CD4-positive, alpha-beta T cell treated with Interleukin-4 for 4 hours (primary cell): ENCODE measurements at places on chromosomes 13 and 19.

- DNase-seq = no peak
Measured at GRCh38 chr19:40223135-40223822, 3.2 kb downstream of the CCNP start.

GRCh38 chr13:113077566-113077952 is 28.0 kb upstream of the F7 start:
- DNase-seq = no peak

DNA sequence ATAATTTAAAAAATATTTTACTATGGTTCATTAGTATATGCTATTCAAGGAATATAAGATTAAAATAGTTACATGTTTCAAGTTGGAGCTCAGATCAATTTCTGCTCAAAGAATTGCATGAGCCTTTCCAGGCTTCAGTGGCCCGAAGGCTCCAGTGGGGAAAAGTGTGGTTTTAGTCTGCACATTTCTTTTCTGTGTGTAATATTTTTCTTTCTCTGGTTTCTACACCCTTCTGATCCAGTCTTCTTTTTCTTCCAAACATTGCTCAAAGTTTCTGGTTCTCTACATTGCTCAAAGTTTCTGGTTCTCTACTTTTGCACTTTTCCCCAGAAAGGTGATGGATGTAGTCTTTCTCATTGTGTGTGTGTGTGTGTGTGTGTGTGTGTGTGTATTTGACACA is 64.7 kb upstream of the OXGR1 start:
- no peak for DNase-seq

DNA sequence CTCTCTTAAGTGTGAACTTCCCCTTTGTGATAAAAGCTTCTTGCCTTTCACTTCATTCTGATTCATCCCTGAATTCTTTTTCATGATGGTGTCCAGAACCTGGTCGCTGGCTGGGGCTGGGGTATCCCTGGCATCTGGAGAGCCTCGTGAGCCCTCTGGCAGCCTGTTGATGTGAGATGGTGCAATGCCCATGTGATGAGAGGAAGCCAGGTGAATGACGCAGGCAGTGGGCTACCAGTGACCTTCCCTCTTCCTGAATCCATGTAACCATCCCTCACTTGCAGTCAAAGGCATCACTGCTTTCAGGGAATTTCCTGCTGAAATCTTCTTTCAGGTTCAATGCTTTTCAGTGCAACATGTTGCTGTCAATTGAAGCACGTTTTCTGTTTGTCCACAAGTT is 158.6 kb upstream of the SLC10A2 start:
- no peak for DNase-seq

- no peak for DNase-seq
Measured at GRCh38 chr19:3281026-3281425, 56.6 kb downstream of the CELF5 start.

DNA sequence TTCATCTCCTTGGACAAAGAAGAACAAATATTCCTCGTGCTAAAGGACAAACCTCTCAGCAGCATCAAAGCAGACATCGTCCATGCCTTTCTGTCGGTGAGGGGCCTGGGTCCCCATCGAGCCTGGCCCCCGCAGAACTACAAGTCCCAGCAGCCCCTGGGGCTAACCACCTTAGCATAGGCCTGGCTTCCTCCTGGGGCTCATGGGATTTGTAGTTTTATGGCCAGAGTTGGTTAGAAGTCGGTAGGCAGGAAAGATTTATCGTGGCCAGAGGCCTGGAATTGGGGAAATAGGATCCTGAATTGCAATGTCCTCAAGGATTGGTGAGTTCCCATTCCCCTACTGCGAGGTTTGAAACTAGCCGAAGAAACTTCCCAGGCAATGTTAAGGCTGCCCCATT is 19.6 kb downstream of the TMEM150B start:
- DNase-seq = peak; percentile 46

DNA sequence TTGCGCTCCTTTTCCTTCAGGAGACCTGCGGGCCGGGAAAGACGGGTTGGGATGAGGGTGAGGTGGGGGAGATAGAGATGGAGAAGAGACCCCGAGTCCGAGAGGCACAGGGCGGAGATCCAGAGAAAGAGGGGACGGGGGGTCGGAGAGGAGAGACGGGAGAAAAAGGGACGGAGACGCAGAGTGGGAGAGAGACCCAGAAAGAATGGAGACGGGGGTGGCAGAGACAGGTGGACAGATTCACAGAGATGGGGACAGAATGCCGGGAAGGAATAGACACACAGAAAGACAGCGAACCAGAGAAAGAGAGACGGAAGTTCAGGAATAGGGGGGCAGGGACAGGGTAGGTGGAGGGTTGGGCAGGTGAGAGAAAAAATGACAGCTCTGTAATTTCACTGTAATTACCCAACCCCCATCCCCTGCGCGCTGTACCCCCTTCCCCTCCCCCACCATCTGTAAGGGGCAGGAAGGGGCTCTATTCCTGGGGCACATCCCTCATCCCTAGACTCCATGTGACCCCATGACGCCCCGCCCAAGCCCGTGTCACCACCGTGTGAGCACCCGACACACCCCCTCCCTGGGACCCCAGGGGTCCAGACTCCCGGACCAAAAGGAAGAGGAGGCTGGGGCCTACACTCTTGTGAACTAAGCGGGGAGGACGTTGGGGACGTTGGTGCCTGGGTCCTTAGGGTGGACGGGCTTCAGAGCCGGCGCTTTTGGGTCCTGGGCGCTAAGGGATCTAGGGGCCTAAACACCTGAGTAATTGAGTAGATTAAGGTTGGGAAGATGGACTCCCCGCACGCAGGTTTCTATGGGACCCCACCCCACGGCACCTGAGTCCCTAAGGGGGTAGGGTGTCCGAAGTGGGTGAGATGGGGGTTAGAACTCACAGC is 967 bp downstream of the DBP start:
- no peak for DNase-seq

- DNase-seq = no peak
Measured at GRCh38 chr13:111629457-111629856, 309.0 kb downstream of the TEX29 start.

DNA sequence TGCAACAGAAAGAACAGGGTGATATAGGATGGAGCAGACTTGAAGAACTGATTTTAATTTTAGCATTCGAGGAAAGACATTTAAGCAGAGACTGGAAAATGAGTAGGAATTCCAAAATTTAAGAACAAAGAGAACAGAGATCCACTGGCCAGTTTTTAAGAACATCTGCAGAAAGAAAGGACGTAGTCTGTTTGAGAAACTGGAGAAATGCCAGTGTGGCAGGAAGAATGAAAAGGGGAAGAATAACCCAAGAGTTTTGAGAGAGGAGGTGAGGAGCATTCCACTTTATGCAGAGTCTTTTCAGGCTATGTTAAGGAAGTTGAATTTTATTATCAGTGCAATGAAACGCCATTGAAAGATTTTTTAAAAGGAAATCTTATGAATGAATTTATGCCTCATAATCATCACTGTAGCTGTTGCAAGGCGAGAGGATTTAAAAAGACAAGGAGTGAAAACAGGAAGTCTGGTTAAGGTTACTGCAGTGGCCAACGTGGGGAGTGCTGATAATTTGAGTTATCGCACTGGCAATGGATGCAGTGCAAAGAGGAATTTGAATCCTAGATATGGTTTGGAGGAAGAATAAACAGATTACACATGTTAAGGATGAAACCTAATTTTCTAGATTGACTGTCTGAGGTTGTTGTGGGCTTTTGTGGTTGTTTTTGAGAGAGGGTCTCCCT is 253.8 kb downstream of the DACH1 start:
- DNase-seq = no peak

GRCh38 chr19:40213882-40214570 is 4.2 kb downstream of the TTC9B start:
- DNase-seq = no peak

GRCh38 chr13:34767778-34768177 is 174.3 kb upstream of the NBEA start:
- DNase-seq = no peak

- no peak for DNase-seq
Measured at GRCh38 chr13:44417876-44418275, 44.3 kb downstream of the SERP2 start.

DNA sequence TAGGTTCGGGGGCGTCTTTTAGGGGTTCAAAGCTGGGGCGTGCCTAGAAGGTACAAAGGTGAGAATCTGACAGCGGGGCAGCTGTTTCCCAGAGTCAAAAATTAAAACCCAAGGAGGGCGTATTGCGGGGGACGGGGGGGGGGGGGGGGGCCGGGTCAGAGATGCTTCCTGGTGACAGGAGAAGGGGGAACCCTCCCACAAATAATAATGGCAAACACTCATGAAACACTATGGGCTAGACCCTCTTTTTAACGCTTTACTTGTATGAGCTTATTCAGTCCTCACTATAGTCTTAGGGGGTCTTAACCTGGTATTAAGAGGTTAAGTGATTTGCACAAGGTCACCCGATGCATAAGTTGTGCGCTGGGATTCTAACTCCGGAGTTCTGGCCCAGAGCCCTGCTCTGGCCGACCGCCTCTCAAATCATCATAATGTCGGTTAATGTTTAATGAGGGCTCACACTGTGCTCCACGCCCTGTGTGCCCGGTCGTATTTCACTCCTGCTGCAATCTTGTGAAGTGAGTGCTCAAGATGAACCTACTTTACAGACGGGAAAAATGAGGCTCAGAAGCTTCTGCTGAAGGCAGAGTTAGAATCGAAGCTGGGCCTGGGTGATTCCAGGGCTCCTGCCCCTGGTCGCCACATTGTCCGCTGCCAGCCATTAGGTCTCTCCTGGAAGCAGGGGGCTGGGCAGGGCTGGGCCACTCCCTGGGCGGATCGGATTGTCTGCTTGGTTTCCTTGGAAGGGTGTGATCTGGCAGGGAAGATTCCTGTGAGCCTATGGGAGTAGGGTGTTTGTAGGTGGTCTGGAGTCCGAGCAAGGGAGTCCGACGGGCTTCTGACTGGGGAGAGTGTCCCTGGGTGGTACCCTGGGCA is 964 bp downstream of the PAK4 start:
- no peak for DNase-seq

DNA sequence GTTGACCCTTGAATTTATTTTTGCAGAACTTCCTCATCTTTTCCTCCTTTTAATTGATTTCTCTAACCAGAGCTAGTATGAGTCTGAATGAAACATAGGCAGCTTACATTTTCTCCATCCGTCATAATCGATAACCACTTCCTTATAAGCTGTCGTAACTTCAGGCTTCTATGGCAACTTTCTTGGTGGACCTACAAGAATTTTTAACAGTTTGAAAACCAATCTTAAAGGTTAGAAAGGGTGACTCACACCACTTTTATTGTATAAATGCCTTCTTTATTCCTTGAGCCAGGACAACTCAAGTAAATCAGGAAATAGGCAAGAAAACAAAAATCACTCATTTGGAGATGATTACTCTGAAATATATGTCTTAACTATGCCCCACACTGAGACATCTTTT is 105.7 kb upstream of the KL start:
- no peak for DNase-seq
